ENCODE measurements at places on chromosomes 5 and 9. TPM values are rescaled to one million over a fixed set of nuclear protein-coding genes. Genes with fewer than 3 reads are reported as not detected.
A peak's percentile ranks its signal among the peaks of the same experiment; 100 is the strongest.

DNA sequence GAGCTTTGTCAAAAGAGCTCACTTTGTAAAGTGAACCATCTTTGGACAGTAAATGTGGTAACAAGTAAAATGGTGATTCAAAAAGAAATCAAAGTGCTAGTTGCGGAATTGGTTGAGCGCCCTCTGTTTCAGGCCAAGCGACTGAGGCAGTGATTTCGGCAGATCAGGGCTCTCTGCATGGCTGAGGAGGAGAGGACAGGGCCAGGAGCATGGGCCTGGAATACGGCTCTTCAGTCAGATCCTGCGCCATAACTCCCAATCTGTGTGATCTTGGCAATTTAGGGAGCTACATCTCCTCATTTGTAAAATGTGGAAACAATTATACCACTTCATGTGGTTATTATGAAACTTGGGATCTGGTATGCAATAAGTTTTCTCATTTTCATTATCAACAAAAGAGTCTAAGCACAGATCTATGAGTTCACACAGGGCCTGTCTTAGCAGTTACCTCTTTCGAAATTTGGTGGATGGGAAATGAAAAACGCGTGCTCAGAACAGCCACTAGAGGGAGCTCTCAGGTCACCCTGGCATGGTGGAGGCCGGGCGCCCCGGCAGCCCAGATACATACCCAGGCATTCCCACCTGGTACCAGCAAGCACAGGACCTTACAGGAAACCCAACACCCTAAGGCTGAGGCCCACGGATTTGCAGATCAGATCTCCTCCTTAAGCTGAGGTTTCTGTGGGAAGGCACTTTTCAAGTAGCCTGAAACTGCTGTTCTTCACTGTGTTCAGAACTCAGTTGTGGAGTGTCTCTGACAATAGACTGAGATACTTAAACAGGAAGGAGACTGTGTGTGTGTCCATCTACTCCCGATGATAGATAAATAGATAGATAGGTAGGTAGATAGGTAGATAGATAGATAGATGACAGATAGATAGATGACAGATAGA is 303.7 kb downstream of the RAB3C start:
- peak; percentile 56 for DNase-seq

DNA sequence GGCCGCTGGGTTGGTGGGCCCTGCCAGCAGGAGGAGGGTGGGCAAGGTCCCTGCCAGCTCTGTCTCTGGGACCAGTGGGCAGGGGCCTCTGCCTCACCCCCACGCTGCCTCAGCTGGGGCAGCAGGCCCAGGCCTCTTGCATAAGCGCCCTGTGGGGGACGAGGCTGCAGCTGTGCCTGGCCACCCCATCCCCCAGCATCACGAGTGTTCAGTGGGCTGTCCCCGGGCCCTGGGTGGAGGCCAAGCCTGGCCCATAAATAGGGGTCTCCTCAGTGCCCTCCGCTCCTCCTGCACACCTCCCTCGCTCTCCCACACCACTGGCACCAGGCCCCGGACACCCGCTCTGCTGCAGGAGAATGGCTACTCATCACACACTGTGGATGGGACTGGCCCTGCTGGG is at the start of gene PTGDS:
TSS of gene PTGDS (plus strand) at position 282 of the 400 bp plus-strand sequence. CDS start at position 357, 75 bp downstream.
- peak; percentile 71 for DNase-seq

DNA sequence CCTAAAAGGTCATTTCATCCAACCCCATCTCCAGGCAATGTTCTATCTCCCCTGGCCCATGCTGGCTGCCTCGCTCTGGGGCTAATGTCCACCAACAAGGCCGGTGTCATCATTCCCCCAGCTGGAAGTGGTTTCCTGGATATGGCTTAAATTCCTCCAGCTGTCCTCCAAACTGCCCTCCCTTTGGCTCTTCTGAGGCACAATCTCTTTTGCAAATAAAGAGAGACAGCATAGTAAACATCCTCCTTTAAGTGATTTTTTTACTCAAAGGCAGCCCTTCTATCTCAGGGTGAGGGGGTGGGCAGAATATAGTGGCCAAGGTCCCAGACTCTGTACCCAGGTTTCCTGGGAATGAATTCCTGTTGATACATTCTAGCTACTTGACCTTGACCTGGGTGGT is 117.4 kb upstream of the PANK3 start:
- DNase-seq, result peak; percentile 48

DNA sequence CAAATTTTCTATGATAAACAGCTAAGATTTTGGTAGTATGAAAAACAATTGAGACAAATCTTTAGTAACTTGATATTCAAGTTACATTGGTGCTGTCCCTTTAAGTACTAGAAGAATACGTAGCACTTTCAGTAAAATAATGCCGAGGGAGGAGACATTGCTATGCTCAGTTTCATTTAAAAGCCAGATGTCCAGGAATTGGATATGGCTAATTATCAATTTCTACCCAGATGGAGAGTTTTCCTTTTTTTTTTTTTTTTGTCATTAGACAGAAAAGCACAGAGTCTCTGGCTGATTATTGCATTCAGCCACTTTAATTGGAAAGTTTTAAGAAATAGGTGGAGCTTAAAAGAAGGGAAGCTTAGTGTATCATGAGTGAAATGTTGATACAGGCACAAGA is 40.4 kb upstream of the APC start:
- DNase-seq, result peak; percentile 33

- DNase-seq, result no peak
These were observed 20.2 kb upstream of the NREP start for GRCh38 chr5:111776913-111777781.

DNA sequence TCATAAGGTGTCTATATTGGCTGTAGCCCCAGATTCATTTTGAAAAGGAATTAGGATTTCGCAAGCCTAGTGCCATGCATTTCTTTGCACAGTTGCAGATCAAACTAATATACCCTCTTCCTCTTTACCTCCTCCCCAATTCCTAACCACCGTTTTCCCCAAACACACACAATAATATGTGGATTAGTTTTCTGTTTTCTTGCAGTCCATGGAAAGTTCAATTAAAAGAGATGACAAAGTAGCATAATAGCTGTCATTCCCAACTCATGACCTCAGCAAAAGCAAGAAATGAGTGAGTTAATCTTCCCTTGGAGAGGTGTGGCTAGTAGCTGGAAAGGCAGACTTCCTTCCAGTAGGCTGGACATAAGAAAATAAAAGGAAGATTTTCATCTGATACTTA is 349.1 kb downstream of the TMEM232 start:
- no peak for DNase-seq

DNA sequence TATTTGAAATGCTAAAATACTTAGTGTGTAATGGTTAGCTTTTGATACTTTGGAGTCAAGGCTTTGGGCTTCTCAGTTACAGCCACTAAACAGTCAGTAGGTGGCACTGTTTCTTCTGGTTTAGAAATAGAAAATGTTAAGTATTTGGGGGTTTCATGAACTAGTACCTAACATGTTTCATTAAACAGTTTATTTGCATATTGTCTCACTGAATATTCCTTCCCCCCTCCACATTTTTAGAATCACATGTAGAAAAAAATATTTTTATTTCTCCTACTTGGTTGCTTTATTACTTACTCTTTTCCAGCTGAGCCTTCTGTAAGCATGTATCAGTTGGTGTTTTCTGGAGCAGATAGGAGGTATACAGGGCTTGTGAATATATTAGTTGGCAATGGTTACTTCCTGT is 48.0 kb downstream of the IPO11 start:
- DNase-seq, result peak; percentile 59

DNA sequence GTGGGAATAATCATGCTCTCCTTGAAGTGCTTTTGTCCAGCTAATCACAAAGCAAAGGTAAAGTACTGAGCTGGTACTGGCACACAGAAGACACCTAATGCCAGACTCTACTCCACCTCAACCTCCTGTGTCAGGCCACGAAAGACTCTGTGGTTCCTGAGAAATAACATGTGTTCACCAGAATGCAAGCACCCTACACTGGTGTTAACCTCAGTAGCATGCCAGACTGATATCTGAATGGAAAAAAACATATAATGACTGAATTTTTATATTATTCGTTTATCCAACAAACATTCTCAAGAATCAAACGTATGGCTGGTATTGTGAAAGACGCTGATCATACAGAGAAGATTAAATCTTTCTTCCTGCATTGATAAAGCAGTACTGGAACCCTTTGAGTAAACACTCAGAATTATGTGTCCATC is 97.1 kb upstream of the IFNE start:
- DNase-seq, result no peak

PKD2L2 gene
- polyA plus RNA-seq, result 0.94 TPM

HMGCR gene
- 31.5 TPM for polyA plus RNA-seq

Measured in muscle of leg (tissue), 16 donors.